ENCODE measurements at places on chromosomes 2 and 18.

DNA sequence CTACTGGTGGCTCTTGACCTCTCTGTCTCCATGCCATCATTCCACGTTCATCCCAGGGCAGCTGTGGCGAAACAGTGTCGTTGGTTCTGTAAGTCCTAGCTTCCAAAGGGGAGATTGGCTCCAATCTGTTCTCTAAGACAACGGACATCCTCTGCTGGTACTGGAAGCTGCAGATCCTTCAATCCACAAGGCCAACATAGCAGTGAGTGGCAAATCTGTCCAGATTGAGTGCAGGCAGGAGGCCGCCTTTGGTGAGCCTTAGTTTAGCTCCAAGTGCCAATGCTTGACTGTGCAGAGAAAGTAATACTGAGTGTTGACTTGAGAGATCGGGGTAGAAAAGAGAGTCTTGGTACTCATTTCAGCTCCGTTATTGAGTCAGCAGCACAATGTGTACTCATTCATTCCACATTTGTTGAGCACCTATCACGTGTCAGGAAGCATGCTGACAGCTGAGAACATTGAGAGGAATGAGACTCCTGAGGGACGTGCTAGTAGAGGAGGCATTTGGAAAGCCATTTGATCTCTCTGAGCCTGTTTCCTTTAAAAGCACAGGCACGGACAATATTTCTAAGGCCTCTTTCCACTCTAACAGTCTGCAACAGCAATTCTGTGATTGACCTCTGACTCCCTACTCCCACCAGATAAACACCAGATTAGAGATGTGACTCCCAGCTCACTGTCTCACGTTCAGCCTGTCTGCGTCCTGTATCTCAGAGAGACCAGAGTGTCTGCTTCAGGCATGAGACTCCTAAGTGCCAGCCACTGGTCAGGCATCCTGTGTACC lies 306.0 kb downstream of the CLIP4 start:
- no peak for DNase-seq

- DNase-seq: no peak
Observed at GRCh38 chr18:76430636-76431035, 64.4 kb downstream of the ZNF516 start.

GRCh38 chr2:100823665-100824438 lies 3.9 kb downstream of the NPAS2 start:
- DNase-seq: no peak

DNA sequence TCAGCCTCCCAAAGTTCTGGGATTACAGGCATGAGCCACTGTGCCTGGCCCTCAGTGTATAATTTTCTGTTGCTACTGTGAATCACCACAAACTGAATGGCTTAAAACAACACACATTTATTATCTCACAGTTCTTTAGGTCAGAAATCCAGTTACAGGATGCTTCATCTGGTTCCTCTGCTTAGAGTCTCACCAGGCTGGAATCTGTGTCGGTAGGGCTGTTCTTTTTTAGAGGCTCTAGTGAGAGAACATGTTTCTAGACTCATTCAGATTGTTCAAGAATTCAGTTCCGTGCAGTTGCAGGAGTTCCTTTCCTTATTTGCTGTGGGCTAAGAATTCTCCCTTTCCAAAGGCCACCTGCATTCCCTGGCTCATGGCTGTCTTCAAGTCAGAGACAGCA lies 22.2 kb downstream of the CCDC121 start:
- DNase-seq: no peak

GRCh38 chr2:2638547-2639220 lies 307.6 kb upstream of the MYT1L start:
- DNase-seq: no peak

DNA sequence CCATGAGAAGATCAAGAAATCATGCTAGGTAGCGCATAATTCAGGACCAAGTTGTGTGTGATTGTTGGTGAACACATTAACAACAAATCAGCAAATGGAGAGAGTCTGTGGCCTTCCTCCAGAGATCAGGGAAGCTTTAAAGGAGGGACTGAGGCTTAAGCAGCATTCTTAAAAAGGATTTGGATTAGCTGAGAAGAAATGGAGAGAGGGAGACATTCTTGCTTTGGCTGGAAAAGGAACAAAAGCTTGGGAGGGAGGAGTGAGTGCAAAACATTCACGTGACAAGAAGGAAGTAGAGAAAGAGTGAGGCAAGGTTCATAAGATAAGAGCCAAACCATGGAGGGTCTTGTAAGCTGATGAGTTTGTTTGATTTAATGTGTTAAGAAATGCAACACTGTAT lies 75.6 kb downstream of the SRD5A2 start:
- DNase-seq: no peak

Measured in SW480 (cell line).